ENCODE measurements at places on chromosomes 12 and 14. TPM values are rescaled to one million over a fixed set of nuclear protein-coding genes. Genes with fewer than 3 reads are reported as not detected.

KRT79 gene
- not detected for total RNA-seq

DNA sequence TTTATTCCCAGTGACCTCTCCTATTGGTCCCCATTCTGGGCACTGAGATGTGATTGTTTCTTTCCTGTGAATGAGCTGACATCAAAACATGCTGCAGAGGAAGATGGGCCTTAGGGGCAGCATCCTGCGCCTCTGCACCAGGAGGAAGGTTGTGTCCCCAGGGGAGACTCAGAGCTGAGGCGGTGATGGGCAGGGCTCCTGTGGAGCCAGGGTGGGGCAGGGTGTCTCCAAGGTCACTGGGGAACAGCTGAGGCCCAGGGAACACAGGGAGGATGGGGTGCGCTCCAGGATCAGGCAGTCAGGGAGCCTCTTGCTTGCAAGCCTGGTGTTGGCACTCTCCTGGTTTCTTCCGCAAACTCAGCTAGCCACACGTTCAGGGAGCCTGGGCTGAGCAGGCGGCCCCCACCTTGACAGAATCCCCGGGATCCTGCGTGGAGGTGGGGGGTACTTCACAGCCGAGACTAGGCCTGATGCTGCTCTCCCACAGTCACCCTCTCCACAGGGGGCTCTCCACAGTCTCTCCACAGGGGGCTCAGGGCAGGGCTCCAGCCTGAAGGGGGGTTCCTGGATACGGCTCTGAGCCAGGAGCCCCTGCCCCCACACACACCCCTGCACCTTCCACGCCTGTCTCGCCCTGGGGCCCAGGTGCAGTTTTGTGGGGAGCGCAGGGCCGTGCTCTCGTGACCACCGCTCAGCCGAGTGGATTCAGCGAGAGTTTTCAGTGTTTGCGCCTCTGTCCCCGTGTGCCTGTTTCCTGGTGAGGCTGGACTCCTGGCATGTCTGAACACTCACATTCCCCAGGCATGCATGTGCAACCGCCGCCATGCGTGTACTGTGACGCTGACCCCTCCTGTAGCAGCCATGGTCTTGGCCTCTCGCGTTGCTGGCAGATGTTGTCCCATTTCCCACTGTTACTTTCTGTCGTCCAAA, 264.7 kb downstream of the SEC23A start:
- H3K4me3 ChIP-seq, result no peak overlapping the region
- no peaks in the 10 kb centered on the region for H3K27me3 ChIP-seq
- peaks cover 3% of the 10 kb centered on the region for H3K4me1 ChIP-seq
- no peak for DNase-seq
- H3K27ac ChIP-seq, result no peak overlapping the region
- H3K36me3 ChIP-seq, result no peaks in the 10 kb centered on the region

MLH3 gene
- 14.3 TPM for total RNA-seq

- H3K4me1 ChIP-seq, result peaks cover 3% of the 10 kb centered on the region
- no peaks in the 10 kb centered on the region for H3K27me3 ChIP-seq
- no peak overlapping the region for H3K4me3 ChIP-seq
- no peaks in the 10 kb centered on the region for H3K36me3 ChIP-seq
Observed at GRCh38 chr14:65487783-65488494, 75.4 kb downstream of the FUT8 start.

STON2 gene
- total RNA-seq, result 9.8 TPM

CPM gene
- total RNA-seq, result 8.8 TPM

DNA sequence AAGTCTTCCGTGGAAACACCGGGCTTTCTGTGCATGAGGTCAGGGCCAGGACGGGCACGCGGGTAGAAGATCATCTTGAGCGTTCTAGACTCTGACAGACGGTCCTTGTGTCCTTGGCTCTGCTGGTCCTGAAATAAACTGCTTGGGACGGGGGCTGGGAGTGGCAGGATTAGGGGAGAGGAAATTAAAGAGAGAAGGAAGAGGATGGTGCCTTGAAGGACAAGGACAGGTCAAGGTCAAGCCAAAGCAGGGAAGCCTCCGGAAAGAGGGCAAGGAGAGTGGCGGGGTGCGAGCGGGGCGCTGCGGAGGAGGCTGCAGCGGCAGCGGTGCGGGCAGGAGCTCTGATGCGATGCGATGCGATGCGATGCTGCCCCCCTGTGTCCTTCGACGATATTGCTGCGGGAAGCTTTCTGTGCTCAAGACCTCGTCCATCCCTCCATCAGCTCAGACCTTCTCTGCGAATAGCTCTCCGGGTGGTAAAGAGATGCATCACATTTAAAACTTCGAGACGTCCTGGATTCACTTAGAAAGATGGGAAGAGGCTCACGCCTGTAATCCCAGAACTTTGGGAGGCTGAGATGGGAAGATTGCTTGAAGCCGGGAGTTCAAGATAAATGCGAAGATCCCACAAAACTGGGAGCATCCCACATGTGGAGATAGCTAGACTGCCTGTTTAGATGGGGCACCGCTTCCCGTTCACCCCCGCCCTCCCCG, 110.1 kb upstream of the TMEM132D start:
- no peak overlapping the region for H3K27ac ChIP-seq
- no peaks in the 10 kb centered on the region for H3K36me3 ChIP-seq
- DNase-seq, result no peak
- no peaks in the 10 kb centered on the region for H3K4me1 ChIP-seq
- H3K27me3 ChIP-seq, result peaks cover 2% of the 10 kb centered on the region

SDR9C7 gene
- total RNA-seq, result 0.27 TPM
